ENCODE measurements at places on chromosomes 2 and 18.

DNA sequence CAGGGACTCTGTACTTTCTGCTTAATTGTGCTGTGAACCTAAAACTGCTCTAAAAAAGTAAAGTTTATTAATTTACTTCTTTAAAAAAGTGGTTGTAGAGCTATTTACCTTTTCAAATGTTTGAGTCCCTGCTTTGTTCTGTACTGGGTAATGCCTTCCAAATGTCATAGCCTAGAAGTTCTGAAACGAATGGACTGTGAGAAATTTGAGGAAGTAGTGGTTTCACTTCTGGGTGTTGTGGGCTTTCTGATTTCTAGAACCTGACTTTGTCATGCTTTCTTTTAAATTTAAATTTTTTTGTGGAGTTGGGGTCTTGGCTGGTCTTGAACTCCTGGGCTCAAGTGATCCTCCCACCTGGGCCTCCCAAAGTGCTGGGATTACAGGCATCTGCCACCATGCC is 44.6 kb downstream of the SMAD4 start:
- peaks cover 74% of the 10 kb centered on the region for H3K36me3 ChIP-seq
- H3K4me1 ChIP-seq, result peaks cover 24% of the 10 kb centered on the region
- no peak for DNase-seq
- H3K27me3 ChIP-seq, result no peaks in the 10 kb centered on the region
- H3K4me3 ChIP-seq, result no peak overlapping the region

DNA sequence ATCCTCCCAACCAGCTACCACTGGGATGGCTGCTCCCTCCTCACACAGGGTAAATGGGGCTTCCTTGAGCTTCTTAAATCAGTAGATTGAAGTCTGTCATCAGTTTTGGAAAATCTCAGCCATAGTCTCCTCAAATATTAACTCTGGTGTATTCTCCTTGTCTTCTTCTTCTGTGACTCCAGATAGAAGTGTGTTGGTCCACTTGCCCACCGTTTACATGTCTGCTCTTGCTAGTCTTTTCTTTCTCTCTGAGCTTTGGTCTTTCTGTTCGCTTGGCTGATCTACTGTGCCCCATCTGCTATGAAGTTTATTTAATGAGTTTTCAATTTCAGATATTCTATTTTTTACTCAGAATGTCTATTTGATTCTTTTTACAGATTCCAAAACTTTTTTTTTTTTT is 281.7 kb upstream of the HDAC4 start:
- DNase-seq, result no peak
- H3K4me3 ChIP-seq, result no peak overlapping the region
- no peaks in the 10 kb centered on the region for H3K36me3 ChIP-seq
- H3K27me3 ChIP-seq, result peaks cover 29% of the 10 kb centered on the region
- H3K4me1 ChIP-seq, result no peaks in the 10 kb centered on the region
- H3K27ac ChIP-seq, result peak overlapping the region; percentile 47

GRCh38 chr2:105576440-105577241 is 168.1 kb upstream of the NCK2 start:
- H3K4me1 ChIP-seq, result peaks cover 24% of the 10 kb centered on the region
- H3K27ac ChIP-seq, result peak overlapping the region; percentile 42
- H3K4me3 ChIP-seq, result no peak overlapping the region

- H3K4me1 ChIP-seq, result no peaks in the 10 kb centered on the region
- DNase-seq, result no peak
- H3K27ac ChIP-seq, result no peak overlapping the region
- H3K36me3 ChIP-seq, result no peaks in the 10 kb centered on the region
- H3K27me3 ChIP-seq, result no peaks in the 10 kb centered on the region
Measured at GRCh38 chr2:235343869-235344268, 150.0 kb upstream of the AGAP1 start.

DNA sequence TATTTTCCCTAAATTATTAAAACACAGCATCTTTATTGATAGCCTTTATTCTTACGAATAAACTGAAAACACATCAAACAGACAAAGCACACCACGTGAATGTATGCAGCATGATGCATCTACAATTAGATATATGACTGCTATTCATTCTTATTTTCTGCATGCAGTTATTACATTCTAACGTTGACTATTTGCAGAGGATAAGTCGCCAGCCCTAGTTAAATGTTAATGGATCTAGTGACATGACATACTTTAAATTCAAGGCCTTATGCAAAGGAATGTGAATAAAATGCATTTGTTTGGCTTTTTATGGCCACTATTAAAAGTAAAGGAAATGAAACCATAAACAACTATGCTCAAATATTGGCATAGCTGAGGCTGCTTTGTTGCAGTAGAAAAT is 172.4 kb downstream of the MAP2 start:
- no peaks in the 10 kb centered on the region for H3K36me3 ChIP-seq
- H3K4me1 ChIP-seq, result no peaks in the 10 kb centered on the region
- no peaks in the 10 kb centered on the region for H3K27me3 ChIP-seq
- no peak overlapping the region for H3K27ac ChIP-seq
- no peak for DNase-seq
- H3K4me3 ChIP-seq, result no peak overlapping the region

DNA sequence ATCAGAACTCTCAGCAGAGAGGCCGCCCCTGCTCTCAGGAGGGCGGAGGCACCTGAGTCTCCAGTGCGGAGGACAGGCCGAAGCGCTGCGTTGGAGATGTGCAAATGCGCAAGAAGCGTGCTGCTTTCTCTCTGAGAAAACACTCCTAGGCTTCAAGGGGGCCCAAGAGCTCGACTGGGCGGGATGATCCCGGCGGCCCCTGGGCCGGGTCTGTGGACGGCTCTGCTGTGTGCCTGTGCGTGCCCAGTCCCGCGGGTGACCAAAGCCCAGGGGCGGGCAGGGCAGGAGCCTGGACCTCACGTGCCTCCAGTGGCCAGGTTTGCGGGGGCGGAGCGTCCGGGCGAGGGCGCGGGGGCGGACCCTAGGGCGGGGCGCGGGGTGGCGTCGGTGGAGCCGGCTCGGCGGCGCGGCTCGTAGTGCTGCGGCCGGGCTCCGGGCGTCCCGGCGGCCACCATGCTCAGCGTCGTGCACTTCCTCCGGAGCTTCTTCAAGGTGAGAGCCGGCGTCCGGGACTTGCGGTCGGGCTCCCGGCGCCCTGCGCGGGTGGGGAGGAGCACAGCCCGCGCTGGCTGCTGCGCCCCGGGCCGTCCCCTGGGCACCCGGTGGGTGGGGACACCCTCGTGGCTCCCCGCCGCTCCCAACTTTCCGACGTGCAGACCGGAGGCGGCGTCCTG is at the start of gene ARHGEF4:
ARHGEF4 (plus strand) TSS at position 414 of the 674 bp plus-strand sequence; CDS start at position 454, 40 bp downstream.
- DNase-seq, result peak; percentile 20
- no peaks in the 10 kb centered on the region for H3K36me3 ChIP-seq
- H3K4me1 ChIP-seq, result no peaks in the 10 kb centered on the region
- H3K27me3 ChIP-seq, result peaks cover 26% of the 10 kb centered on the region
- H3K27ac ChIP-seq, result no peak within 1 kb of the TSS
- H3K4me3 ChIP-seq, result no peak within 1 kb of the TSS

GRCh38 chr2:166163775-166164174 is 36.0 kb upstream of the SCN1A start:
- peaks cover 9% of the 10 kb centered on the region for H3K27me3 ChIP-seq
- no peaks in the 10 kb centered on the region for H3K4me1 ChIP-seq
- H3K36me3 ChIP-seq, result no peaks in the 10 kb centered on the region
- no peak for DNase-seq
- H3K27ac ChIP-seq, result no peak overlapping the region
- no peak overlapping the region for H3K4me3 ChIP-seq

GRCh38 chr18:63255435-63255834 is 64.1 kb downstream of the BCL2 start:
- no peak overlapping the region for H3K27ac ChIP-seq
- H3K4me3 ChIP-seq, result no peak overlapping the region
- no peaks in the 10 kb centered on the region for H3K27me3 ChIP-seq
- peaks cover 89% of the 10 kb centered on the region for H3K36me3 ChIP-seq
- peaks cover 81% of the 10 kb centered on the region for H3K4me1 ChIP-seq

DNA sequence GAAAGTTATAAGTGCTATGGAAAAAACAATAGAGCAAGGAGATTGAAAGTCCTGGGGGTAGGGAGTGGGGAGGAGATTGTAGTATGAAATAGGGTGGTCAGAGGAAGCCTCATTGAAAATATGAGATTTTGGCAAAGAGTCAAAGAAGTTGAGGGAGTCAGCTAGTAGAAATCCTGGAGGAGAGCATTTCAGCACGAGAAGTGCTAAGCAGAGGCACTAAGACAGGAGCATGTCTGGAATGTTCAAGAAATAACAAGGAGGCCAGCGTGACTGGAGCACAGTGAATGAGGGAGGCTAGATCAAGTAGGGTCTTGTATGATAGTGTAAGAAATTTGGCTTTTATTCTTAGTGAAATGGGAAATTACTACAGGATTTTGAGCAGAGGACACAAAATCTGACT is 2.1 kb upstream of the TSPYL6 start:
- no peak overlapping the region for H3K4me3 ChIP-seq
- no peak for DNase-seq
- no peaks in the 10 kb centered on the region for H3K27me3 ChIP-seq
- no peaks in the 10 kb centered on the region for H3K36me3 ChIP-seq
- no peak overlapping the region for H3K27ac ChIP-seq

GRCh38 chr2:178954049-178954448 is 95.9 kb downstream of the CCDC141 start:
- peaks cover 3% of the 10 kb centered on the region for H3K4me1 ChIP-seq
- H3K27me3 ChIP-seq, result no peaks in the 10 kb centered on the region
- no peak for DNase-seq
- H3K27ac ChIP-seq, result no peak overlapping the region
